ENCODE measurements at places on chromosomes 2 and 18.
A peak's percentile ranks its signal among the peaks of the same experiment; 100 is the strongest.

DNA sequence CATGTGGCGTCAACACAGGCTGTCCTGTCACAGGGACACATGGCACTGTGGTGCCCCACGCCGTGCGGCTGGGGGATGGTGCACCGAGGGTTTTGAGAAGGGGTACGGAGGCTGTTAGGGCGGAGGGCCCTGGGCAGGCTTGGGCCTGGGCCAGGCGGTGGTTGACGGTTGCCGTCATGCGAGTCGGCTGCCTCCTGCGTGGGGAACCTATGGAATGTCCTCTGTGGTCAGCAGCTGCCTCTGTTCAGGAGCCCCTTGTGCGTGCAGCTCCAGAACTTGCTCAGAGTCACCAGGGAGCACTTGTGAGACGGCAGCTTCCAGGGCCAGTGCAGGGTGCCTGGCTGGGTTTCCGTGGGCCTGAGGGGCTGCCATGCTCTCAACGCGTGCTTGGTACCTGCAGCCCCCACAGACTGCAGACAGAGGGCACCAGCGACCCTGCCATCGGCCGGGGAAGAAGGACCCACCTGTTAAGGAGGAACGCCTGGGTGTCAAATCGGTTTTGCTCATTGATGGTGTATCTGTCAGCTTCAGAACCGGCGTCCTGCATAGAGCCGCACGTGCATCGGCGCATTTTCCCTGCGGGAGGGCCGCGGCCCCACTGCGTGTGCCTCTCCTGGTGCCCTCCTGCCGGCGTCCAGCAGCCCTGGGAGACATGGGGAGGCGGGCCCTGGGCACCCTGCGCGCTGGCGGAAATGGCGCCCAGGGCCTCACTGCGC, 10.0 kb upstream of the D2HGDH start:
- no peak for DNase-seq

- no peak for DNase-seq
These were observed 57.6 kb upstream of the RNF152 start for GRCh38 chr18:61950371-61950770.

DNA sequence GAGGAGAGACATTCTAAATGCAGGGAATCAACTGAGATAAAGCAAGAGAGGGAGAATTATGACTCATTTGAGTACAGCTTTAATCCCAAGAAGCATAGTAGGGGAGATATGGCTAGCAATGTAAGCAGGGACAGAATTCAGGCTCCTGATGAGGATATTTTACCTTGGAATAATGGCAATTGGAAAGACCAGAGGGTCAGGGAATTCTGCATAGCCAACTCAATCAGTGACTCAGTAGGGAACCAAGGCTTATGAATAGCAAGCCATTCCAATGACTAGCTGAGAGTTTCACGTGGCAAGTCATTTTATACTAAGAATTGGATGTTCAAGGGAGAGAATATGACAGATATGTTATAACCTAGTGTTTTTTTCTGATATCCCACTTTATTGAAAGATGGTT, 563.8 kb upstream of the NETO1 start:
- no peak for DNase-seq

DNA sequence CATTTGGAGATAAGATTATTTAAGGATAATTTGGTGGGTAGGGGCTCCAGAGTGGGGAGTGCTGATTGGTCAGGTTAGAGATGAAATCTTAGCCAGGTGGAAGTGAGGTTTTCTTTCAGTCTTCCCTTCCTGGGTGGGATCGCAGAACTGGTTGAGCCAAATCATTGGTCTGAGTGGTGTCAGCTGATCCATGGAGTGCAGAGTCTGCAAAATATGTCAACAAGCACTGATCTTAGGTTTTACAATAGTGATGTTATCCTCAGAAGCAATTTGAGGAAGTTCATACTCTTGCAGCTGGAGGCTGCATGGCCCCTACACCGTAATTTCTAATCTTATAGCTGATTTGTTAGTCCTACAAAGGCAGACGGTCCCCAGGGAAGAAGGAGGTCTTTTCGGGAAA, 1483.4 kb upstream of the ZEB2 start:
- DNase-seq: no peak

- no peak for DNase-seq
These were observed 180.3 kb upstream of the PARD3B start for GRCh38 chr2:204364860-204365535.

DNA sequence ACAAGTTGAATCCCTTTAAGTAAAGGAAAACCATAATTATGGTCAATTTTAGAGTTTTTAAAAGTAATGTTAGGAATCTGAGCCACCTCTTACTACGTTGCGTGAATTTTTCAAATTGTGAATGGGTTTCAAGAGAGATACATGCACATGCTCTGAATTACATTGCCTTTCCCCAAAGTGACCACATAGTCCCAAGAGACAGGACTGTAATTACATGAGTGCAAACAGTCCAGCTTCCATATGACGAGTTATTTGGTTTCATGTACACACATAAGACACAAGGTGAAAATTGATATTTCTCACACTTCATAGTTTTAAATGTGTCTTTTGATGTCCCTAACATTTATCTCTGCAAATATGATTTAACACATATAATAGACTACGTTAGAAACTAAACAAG, 850.8 kb downstream of the LRP1B start:
- DNase-seq: no peak

DNA sequence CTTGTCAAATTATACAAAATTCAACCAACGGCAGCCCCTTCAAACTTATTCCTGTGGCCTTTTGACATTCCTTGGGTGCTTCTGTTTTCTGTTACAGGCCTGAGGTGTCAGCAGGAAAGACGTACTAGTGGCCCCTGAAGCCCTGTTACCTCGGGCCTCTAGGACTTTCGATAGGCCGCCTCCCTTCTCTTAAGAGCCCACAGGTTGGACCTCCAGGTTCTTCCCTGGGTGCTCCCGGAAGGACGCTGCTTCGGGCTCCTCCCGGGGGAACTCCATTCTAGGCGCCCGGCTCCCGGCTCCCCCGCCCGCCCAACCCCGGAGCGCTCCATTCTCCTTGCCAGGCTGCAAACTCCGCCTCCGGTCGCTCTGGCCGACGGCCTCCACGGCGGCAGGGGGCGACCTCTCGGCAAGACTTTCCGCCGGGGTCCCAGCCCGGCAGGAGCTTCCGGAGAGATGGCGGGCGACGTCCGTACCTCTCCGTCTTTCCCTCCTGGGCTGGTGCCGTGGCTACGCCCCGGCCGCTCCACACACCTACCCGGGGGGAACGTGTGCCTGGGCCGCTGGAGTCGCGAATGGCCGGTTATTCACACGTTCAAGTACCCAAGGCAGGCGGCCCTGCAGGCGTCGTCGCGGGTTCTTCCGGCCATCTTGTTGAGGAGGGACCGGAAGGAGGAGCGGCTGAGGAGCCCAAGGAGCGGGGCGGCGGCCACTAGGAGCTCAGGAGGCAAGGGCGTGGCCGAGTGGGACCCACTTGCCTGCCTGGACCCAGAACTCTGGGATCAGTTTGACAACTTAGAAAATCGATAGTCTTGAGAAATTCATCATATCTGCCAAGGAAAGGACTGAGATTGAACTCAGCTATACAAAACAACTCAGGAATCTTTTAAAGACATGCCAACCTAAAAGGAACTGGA, 27.5 kb downstream of the BOLA3 start:
- DNase-seq: peak; percentile 63

GRCh38 chr2:237701033-237701858, 73.9 kb downstream of the LRRFIP1 start:
- DNase-seq: no peak
